NCI-H460 (cell line): ENCODE measurements at places on chromosomes 4 and X. TPM values are rescaled to one million over a fixed set of nuclear protein-coding genes. Genes with fewer than 3 reads are reported as not detected.

- DNase-seq = no peak
Measured at GRCh38 chrX:111088628-111089027, 7.4 kb upstream of the PAK3 start.

DNA sequence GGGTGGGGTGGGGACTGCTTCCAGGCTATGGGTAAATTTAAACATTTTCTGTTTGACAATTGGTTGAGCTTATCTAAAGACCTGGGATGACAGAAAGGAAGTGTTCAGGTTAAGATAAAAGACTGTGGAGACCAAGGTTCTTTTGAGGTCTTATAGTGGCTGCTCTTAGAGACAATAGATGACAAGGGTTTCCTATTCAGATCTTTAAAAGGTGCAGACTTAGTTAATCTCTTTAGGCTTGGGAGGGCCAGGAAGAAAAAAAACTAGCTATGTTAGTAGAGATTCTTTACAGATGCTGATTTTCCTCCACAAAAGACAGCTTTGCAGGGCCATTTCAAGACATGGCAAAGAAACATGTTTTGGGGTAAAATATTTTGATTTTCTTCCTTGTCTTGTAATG, 972.5 kb downstream of the CCSER1 start:
- no peak for DNase-seq

ARR3 gene
- not detected in 2 replicates for total RNA-seq

ASB12 gene
- total RNA-seq = 0.07 TPM in 1 of 2 replicates, not detected in the other

DNA sequence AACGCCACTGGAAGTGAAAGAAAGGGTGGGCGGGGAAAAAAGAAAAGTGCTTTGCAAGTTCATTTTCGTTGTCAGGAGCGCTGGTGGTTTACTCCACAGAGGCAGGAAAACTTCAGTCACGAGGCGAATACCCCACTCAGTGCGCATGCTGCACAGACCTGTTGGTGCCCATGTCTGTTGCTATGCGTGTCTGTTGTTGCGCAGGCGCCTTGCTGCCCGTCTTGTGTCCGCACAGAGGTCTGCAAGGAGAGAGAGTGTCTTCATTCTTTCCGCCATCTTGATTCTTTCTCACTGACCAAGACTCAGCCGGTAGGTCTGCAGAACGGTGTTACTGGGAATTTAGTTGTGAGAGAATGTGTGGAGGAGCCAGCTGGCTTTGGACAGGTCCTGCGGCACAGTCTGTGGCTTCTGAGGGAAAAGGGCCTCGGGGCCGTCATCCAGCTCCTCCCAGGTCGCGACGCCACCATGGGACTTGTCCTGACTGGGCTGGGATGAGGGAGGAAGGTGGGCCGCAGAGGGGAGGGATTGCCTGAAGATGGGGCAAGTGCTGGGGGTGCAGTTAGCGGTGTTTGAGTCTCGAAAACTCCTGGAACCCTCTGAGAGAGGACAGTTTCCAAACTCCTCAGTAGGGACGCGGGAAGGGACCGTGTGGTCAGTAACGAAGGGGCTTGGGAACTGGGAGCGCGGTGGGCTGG, at the start of gene PAGE2:
TSS of gene PAGE2 (plus strand) at position 224 of the 695 bp plus-strand sequence. CDS start 1,003 bp downstream, outside the sequence.
- DNase-seq = no peak

TMEM271 gene
- not detected in 2 replicates for total RNA-seq

- DNase-seq = no peak
Measured at GRCh38 chr4:101205916-101206315, 141.4 kb downstream of the PPP3CA start.
